Transverse colon (tissue), 4 donors: ENCODE measurements at places on chromosomes 6 and 20. TPM values are rescaled to one million over a fixed set of nuclear protein-coding genes. Genes with fewer than 3 reads are reported as not detected.

Gene SSTR4
- total RNA-seq, result not detected

Gene PPP1R18
- 16.1 TPM for total RNA-seq

Gene ETV7
- total RNA-seq, result 4.2 TPM

GRCh38 chr20:21682521-21682954 is 22.9 kb upstream of the PAX1 start:
- no peak for DNase-seq
- no peak overlapping the region for H3K27ac ChIP-seq
- no peaks in the 10 kb centered on the region for H3K36me3 ChIP-seq
- H3K4me3 ChIP-seq, result no peak overlapping the region
- H3K4me1 ChIP-seq, result no peaks in the 10 kb centered on the region
- no peaks in the 10 kb centered on the region for H3K27me3 ChIP-seq

DNA sequence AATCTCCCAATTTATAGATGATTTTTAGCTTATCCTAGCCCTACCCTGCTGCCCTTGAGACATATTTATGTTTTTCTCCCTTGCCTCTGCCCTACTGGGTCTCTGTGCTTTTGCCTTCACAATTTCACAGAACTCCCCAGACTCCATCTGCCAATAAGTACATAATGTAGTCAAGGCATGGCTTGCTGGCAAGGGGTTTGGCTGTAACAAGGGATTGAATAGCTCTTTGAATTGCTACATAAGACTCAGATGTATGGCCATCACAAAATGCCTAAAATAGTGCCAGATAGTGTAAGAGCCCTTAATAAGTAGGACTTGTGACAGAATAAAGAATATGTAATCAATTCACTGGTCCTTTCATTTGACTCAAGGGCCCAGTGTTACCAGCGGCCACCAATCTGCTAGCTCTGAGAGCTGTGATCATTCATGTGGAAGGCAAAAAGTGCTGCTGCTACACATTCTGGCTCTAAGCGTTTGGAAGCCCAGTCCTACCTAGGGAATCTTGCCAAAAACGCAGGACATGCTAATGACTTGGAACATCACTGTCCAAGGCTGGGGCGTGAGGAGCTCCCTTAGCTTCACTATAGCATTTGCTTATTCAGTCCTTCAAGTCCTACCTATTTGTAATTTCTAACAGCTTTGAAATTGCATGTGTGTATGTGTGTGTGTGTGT is 20.5 kb downstream of the CLVS2 start:
- H3K4me1 ChIP-seq, result no peaks in the 10 kb centered on the region
- H3K27ac ChIP-seq, result no peak overlapping the region
- H3K27me3 ChIP-seq, result no peaks in the 10 kb centered on the region
- no peak for DNase-seq
- H3K4me3 ChIP-seq, result no peak overlapping the region

- H3K36me3 ChIP-seq, result no peaks in the 10 kb centered on the region
- no peak for DNase-seq
- no peaks in the 10 kb centered on the region for H3K4me1 ChIP-seq
- no peak overlapping the region for H3K4me3 ChIP-seq
These were observed 18.0 kb downstream of the KHDC1L start for GRCh38 chr6:73207221-73207837.

GRCh38 chr6:167399051-167399387 is 74.1 kb downstream of the TTLL2 start:
- H3K36me3 ChIP-seq, result no peaks in the 10 kb centered on the region
- H3K27me3 ChIP-seq, result no peaks in the 10 kb centered on the region
- peaks cover 14% of the 10 kb centered on the region for H3K4me1 ChIP-seq
- H3K27ac ChIP-seq, result no peak overlapping the region
- DNase-seq, result no peak

GRCh38 chr6:73461537-73462350 is at the start of gene MTO1:
Gene MTO1 (plus strand): TSS chr6:73461737. CDS start chr6:73461855, 118 bp downstream.
- H3K27me3 ChIP-seq, result no peaks in the 10 kb centered on the region
- peak within 1 kb of the TSS; percentile 97 for H3K27ac ChIP-seq
- peak within 1 kb of the TSS; percentile 53 for H3K4me3 ChIP-seq
- peak; percentile 91 for DNase-seq
- H3K36me3 ChIP-seq, result no peaks in the 10 kb centered on the region
- peaks cover 17% of the 10 kb centered on the region for H3K4me1 ChIP-seq
